T-helper 2 cell (primary cell): ENCODE measurements at places on chromosomes 12 and 14.

DNA sequence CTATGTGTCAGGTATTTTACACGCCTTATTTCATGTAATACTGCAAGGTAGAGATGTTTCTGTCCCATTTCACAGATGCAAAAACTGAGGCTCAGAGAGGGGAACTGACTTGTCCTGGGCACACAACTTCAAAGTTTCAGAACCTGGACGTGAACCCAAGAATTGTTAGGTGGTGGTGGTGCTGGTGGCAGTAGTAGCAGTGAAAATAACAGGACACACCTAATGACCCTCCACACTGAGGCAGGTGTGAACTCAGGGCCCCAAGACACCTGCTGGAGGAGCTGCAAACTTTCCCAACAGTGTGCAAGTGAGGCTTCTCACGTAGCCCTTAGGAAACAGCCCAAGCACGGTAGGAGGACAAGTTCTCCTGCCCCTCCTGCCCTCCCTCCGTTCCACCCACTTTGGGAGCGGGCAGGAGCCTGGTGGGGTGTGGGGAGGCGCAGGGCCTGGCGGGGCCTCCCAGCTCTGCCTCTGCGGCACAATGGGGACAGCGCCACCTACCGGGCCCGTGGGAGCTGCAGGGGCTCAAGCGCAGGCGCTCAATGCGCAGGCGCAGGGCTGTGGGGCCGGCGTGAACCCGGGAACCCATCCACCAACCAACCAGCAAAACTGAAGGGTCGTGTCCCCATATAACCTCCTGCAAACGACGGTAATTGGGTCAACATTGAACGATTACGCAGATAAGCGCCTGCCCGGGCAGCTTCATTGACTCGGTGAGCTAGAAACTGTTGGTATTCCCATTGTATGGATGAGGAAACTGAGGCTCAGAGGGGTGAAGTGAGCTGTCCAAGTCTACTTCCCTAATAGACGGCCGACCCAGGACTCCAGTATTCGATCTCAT lies 12.0 kb upstream of the TRPV4 start:
- DNase-seq, result peak; percentile 85

- DNase-seq, result no peak
Measured at GRCh38 chr14:103702095-103702494, 13.2 kb downstream of the XRCC3 start.

DNA sequence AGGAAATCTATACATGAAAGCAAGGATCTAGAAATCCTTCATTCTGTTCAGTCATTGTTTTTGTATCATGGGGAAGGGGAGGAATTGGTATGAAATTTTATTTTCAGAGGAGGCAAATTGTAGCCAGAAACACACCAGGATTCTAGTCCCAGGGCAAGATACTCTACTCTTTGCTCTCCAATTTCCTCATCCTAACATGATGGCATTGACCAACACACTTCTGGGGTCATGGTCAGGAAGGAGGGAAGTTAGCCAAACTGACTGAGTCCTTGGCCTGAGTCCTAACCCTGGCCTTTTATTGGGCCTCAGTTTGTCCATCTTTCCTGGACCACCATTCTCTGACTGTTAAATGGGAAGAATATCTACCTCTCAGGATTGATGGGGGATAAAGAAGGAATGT lies 65.5 kb downstream of the BBS10 start:
- DNase-seq, result no peak

DNA sequence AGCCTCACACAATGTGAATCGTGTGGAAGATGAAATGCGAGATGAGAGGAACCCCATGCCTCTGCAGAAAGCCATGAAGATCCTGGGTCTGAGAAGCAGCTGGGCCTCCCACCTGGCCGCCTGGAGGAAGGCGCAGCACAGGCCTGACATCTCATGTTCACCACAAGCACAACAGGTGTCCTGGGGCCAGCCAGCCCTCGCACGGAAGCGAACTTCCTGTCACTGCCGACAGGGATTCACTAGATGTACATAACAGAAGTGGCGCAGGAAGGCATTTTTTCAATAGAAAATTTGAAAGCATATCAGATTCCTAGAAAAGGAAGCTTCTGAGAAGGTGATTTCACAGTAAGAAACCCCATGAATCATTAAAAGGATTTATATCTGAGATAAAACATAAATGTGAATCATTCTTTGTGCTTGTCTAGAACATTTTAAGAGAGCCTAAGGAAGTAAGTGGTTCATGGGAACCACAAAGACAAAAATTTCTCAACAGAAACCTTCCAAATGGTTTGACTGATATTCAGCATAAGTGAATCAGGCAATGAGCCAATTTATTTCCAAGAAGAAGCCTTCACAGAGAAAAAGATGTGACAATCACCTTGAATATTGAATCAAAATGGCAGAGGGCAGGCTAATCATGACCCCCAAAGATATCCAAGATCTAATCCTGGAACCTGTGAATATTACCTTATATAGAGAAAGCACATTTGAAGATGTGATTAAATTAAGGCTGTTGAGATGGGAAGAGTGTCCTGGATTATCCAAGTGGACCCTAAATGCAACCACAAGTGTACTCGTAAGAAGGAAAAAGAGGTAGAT lies 311.9 kb downstream of the DUSP6 start:
- DNase-seq, result peak; percentile 30

GRCh38 chr12:64009321-64010068 lies 165.0 kb downstream of the SRGAP1 start:
- no peak for DNase-seq

DNA sequence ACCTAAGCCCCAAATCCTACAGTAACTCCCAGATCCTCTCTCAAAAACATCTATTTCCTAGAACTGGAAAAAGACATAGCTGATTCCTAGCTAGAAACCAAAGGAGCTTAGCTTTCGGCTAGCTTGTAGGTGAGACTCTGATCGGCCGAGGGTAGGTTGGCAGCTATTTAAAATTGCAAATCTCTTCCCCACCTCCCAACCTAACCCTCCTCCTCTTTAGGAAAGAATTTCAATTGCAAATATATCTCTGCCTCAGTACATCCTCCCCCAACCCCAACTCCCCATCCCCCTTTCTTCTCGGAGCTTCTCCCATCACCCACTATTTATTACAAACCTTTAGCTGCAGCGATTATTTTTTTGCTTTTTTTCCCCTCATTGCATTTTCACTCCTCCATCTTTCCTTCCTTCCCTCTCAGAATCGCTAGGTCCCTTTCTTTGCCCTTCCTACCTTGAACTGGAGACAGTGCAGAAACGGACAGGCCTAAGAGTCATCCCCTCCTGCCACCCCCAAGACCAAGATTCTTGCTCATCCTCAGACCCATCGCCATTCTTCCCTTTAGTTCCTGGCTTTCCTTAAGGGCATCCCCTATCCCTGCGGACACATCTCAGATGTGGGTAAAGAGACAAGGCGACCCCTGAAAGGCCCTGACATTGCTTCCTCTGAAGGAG lies 13.4 kb downstream of the ZFHX2 start:
- DNase-seq, result no peak

GRCh38 chr12:74848006-74848405 lies 310.4 kb downstream of the ATXN7L3B start:
- DNase-seq, result no peak

DNA sequence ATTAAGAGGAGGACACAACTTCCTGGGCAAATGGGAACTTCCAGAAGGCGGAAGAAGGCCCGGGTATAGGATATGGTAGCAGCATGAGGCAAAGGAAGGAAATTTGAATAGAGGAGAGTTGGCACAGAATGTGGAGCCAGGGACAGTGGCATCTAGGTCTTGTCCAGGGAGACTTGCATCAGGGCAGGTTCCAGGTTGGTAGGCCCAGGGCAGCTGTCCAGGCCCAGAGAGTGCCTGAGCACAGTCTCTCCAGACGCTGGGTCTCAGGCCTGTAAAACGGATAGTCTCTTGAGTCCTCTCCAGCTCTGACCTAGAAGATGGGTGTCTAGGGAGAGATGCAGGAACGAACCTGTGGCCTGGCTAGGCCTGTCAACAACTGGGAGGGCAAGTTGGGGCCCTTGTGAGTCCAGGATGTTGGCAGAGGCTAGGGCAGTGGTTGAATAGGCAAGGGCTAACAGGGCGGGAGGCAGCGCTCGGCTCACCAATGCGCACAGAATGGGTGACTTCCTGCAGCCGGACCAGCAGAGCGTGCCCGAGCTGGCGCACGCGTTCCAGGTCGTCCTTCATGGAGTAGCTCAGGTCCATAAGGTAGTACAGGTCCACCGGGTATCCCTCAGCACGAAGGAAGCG lies 9.9 kb downstream of the ITGB7 start:
- no peak for DNase-seq

GRCh38 chr14:99643343-99643742 lies 1.6 kb upstream of the HHIPL1 start:
- DNase-seq, result no peak

DNA sequence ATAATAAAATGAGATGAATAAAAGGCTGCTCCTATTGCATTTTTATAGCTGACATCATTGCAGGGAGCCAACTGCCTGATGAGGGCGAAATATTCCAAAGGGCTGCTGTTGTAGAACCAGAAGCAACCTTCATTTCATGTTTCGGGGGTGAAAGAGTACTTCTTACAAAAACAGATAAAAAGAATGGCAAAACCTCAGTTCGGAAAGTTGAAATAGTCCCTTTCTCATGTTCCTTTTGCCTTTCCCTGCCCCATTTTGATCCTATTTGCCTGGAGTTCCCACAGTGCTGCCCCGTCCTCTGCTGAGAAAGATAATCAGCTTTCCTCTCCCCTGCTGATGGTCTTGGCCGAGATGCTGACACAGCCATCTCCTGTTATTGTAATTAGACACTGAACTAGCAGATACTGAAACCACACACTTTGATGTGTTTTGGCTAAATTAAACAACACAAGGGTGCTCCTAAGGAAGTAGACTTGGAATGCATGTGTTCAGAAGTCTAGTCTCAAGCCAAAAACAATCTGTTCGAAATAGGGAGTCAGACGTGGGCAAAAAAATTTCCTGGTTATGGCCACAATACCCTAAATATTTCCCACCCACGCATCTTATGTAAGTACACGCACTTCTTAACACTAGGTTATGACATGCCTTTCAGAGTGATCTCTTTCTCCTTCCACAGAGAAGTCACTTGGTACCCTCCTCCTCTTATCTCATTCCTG lies 117.2 kb downstream of the PPM1H start:
- DNase-seq, result no peak

GRCh38 chr14:69153873-69154270 lies 953 bp upstream of the DCAF5 start:
- no peak for DNase-seq
